Stimulated activated CD8-positive, alpha-beta memory T cell treated with anti-CD3 and anti-CD28 coated beads, Interleukin-7, amount 100 ng/mL, for 4 hours (primary cell): ENCODE measurements at places on chromosomes 5 and 9.

GRCh38 chr9:136921718-136922117 is 22.8 kb downstream of the FBXW5 start:
- DNase-seq, result no peak

- no peak for DNase-seq
These were observed 379.3 kb downstream of the PLK2 start for GRCh38 chr5:58080573-58080972.

- DNase-seq, result peak; percentile 65
These were observed at the start of gene CXXC5 for GRCh38 chr5:139648205-139649081. CXXC5 (plus strand) TSS chr5:139648349; CDS start chr5:139680524, 32,175 bp downstream.

GRCh38 chr5:123610209-123610608 is 98.2 kb downstream of the CSNK1G3 start:
- DNase-seq, result no peak

GRCh38 chr9:107215381-107215780 is 67.7 kb upstream of the RAD23B start:
- DNase-seq, result no peak

GRCh38 chr5:137142764-137143605 is 356.1 kb downstream of the SPOCK1 start:
- DNase-seq, result no peak

- no peak for DNase-seq
These were observed 727 bp upstream of the ADRB2 start for GRCh38 chr5:148825716-148826052.

DNA sequence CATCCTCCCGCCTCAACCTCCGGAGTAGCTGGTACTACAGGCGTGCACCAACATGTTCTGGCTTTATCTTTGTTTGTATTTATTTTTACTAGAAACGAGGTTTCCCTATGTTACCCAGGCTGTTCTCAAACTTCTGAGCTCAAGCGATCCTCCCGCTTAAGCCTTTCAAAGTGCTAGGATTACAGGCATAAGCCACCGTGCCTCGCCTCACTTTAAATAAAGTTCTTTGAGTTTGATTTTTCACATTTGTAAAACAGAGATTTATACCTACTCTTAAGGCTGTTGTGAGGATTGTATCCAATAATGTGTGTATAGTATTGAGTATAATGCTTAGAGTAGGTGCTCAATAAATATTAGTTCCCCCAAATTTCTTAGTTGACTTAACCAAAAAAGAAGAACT is 75.7 kb downstream of the MEF2C start:
- no peak for DNase-seq

- no peak for DNase-seq
These were observed 42.6 kb downstream of the NACC2 start for GRCh38 chr9:136052472-136052880.

DNA sequence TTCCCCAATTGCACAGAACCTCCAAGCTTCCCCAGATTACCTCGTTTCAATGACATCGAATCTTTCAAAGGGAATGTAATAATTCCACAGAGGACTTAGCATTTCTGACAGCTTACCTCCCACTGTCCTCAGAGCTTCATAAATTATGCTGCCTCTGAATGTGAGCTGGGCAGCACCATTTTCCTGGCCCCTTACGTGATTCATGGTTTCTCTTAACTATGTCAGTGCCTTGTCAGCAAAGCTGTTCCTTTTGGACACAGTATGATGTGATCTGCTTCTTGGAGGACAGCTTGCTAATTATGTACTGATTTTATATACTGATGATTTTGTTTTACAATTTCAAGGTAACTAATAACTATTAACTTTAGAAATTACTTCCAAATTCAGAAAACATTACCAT is 27.7 kb upstream of the SSBP2 start:
- DNase-seq, result no peak

DNA sequence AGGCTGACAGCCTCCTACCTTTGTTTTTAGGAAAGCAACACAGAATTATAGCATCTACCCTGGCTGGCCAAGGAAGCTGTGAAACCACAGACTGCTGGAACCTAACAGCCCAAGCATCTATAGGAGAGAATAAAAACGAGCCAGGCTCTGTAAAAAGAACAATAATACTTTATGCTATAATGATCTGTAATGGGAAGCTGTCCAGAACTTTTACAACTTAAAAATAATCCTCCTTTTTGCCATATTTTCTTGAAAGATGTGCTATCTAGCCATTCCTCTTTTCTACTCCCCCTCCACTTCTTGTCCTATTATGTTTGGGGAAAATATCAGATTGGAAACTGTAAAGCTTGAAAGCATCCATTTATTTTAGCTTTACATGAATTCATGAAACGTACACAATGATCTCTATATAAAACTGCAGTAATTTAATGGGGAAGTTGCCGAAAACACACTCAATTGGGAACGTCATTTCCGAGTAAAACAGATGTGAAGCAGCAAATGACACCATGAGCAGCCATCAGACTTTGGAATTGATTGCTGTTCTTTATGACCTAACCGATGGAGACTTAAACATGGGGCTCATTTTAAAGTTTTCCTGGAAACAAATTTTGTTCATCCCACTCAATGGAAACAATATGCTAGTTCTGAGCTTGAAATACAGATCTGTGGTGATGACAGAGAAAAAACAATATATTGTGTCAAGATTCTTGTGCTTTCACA is 450.3 kb upstream of the CLINT1 start:
- DNase-seq, result no peak

DNA sequence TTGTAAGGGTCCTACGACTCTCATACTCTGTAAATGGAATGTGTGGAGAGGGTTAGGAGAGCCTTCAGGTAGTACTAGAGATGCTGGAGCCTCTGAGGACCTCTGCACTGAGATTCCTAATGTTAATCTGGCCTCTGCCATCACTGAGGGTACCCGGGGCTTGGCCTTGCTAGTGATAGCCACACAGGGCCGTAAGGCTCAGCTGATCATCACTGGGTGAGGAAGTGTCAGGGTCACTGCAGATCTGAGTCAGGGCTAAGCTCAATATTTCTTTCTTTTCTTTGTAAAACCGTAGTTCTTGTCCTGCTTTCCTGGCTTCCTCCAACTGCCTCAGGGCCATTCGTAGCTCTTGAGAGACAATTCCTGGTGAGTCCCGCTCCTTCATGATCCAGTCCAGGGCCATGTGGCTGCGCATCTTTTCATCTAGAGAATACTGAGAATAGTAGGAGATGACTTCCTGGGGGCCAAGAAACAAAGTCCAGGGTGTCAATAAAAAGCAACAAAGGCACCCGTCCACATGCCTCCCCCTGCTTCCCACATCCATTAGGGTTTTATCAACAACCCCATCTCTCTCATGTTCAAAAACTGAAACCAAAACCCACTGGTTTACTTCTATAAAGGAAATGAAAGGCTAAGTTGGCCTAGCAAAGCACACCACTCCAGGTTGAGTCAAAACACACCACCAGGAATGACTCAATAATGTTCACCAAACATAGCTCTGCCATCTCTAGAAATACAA is 47.7 kb downstream of the LIX1 start:
- DNase-seq, result no peak

DNA sequence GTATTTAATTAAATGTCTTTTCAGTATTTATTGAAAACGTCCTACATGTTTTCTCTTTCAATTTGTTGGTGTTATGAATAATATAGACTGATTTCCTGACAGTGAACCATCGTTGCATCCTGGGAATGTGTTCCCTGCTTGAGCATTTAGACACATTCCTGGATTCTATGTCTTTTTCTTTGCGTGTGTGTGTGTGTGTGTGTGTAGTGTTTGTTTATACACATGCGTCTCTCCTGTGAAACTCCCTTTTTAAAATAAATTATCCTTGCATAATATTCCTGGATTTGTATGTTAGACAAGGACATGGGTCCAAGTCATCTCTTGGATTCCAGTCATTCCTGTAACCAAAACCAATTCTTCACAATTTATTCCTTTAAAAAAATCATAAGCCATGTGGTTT is 153.4 kb downstream of the HSPA4 start:
- no peak for DNase-seq

- no peak for DNase-seq
These were observed 39.2 kb downstream of the PDZD2 start for GRCh38 chr5:31678180-31678579.

GRCh38 chr9:6426117-6426516 is 13.1 kb downstream of the UHRF2 start:
- no peak for DNase-seq

DNA sequence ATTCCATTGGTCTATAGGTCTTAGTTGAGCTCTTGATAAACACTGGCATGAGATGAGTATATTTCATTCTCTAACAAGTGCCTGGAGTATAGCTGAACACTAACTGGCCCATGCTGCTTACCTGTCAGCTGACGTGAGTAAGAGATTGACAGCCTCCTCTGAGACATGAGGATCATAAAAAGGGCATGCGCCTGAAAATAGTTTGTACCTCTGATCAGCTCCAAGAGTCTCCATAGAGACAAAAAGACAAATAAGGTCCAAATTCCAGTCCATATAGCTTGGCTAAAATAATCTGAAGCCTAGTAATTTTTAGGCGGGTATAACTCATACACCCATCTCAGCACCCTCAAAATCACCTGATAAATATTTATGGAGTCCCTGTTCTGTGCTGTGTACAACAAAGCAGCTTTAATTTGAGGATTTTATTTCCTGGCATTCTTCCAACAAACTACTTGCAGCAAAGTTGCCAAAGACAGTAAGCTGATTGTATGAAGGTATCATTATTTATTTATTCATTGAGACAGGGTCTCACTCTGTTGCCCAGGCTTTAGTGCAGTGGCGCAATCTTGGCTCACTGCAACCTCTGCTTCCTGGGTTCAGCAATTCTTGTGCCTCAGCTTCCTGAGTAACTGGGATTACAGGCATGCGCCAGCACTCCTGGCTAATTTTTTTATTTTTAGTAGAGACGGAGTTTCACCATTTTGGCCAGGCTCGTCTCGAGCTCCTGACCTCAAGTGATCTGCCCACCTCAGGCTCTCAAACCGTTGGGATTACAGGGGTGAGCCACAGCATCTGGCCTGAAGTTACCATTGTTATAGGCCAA is 16.2 kb upstream of the FSD1L start:
- no peak for DNase-seq

GRCh38 chr9:94625835-94626234 is 13.5 kb downstream of the FBP1 start:
- no peak for DNase-seq

- DNase-seq, result no peak
These were observed 134.8 kb downstream of the PCSK5 start for GRCh38 chr9:76025286-76025685.

GRCh38 chr5:133400120-133400519 is 212.2 kb downstream of the FSTL4 start:
- DNase-seq, result no peak

DNA sequence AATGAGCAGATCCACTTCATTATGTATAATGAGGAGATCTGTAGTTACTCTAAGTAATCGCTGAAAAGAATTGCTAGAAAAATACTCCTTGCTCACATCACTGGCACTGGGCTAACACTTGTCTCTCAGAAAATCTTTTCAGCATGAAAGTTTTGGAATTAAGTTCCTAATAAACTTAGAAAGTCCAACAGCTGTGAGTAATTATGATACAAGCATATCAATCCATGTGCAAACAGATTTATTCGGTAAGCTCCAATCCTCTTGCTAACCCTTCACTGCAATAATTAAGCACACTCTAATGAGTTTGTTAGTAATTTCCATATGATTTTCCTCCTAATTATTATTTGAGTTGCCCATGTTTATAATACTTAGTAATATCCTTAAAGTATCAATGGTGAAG is 652.6 kb upstream of the WWC1 start:
- no peak for DNase-seq

GRCh38 chr5:107935645-107936044 is 264.9 kb upstream of the EFNA5 start:
- DNase-seq, result no peak

- no peak for DNase-seq
These were observed 76.1 kb downstream of the KIF4B start for GRCh38 chr5:155089643-155090042.

- DNase-seq, result no peak
These were observed 321.7 kb upstream of the TNC start for GRCh38 chr9:115439641-115440040.

DNA sequence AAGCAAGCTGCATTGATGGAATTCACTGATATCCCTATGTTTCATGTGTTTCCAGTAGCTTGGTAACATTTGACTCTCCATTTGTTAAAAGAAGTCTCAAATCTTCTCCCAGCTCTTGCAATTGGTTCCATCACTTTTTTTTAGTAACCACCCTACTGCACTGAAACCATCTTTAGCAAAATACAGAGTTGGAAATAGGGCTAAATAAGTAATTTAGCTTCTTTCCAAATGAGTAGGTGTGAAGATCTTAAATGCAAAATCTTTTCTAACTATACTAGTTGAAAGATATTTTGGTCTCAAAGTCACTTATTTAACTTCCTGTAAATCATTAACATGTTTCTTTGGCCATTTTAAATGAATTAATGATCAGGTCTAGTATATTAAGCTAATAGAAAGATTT is 138.1 kb downstream of the DIRAS2 start:
- DNase-seq, result no peak

GRCh38 chr9:113548221-113549041 is 84.9 kb downstream of the RGS3 start:
- peak; percentile 33 for DNase-seq

- no peak for DNase-seq
These were observed 28.0 kb downstream of the NCS1 start for GRCh38 chr9:130200038-130200849.

GRCh38 chr5:145587710-145588109 is 247.4 kb downstream of the PRELID2 start:
- DNase-seq, result no peak

DNA sequence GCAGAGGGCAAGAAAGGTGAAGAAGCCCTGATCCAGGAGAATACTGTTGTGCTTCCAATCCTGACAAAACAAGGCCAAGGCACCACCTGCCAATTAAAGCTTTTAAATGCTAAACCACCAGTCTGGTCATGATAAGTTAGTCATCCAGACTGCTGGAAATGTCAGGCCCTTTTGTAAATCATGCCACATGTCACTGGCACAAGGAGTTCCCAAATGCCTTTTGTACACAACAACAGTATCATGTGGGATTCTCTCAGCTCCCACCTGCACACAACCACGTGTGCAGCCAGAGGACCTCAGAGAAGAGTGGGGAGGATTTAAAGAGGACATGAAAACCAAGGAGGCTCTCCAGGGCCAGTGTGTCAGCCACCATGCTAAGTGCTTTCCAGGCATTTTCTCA is 99.3 kb downstream of the CDK5RAP2 start:
- DNase-seq, result no peak

DNA sequence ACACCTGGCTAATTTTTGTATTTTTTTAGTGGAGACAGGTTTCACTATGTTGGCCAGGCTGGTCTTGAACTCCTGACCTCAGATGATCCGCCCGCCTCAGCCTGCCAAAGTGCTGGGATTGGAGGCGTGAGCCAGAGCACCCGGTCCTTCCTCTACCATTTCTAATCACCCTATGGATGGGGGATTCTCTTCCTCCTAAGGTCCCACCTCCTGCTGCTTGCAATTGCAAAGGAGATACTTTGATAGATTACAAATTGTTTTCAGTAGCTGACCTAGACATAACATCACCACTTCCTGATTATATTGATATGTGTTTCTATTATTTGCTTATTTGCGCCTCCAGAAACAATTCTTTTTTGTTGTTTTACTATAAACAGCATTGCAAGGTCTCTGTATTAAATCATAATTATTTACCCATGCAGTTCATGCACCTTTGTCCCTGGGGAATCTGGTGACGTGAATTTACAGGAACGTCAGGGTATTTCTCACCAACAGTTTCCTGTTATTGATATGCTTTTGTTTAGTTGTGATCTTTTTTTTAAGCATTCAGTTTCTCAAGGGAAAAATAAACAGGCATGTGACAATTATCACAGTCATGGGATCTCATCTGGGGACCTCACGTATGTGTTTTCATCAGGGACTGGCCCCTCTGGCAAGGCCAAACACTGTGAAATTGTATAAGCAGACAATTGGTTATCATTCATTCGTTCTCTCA is 43.2 kb downstream of the ESM1 start:
- DNase-seq, result no peak
